Activated CD4-positive, alpha-beta T cell treated with anti-CD3 and anti-CD28 coated beads, Interleukin-10, Interleukin-2, amounts not matched to agents 100 ng/mL and 50 ng/mL, durations not matched to agents 16 hours and 8 hours (primary cell): ENCODE measurements at places on chromosomes 3 and 15.

- DNase-seq = no peak
Measured at GRCh38 chr3:136351351-136351750, 101.2 kb downstream of the PCCB start.

DNA sequence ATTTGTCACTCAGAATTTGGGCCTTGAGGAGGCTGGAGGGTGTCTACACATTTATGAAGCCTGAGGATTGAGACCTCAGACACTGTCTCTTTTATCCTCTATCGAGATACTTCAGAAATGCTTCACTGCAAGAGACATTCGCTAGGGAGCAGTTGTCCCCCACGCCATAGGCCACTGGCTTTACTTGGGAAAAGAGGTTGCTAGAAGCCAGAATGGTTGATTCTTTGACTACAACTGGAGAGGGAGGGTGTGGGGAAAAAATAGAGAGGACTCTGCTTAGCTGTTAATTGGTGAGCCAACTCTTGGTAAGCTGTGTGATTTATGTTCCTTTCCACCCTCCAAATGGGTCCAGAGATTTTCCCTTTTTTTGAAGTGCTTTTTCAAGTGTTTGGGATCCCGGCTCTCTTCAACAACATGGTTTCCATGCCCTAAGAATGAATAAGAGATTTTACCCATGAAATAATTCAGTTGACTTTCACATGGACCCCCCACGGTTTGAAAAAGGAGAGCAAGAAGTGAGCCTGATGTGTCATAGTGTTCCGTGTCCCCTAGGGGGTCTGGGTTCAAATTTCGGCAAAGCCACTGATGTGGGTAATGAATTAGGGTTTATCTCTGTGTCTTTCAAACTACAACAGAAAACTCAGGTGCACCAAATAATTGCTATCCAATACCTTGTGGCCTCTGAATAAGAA, 2.7 kb downstream of the BOC start:
- DNase-seq = no peak

GRCh38 chr3:134464064-134464688, 21.6 kb downstream of the ANAPC13 start:
- no peak for DNase-seq

DNA sequence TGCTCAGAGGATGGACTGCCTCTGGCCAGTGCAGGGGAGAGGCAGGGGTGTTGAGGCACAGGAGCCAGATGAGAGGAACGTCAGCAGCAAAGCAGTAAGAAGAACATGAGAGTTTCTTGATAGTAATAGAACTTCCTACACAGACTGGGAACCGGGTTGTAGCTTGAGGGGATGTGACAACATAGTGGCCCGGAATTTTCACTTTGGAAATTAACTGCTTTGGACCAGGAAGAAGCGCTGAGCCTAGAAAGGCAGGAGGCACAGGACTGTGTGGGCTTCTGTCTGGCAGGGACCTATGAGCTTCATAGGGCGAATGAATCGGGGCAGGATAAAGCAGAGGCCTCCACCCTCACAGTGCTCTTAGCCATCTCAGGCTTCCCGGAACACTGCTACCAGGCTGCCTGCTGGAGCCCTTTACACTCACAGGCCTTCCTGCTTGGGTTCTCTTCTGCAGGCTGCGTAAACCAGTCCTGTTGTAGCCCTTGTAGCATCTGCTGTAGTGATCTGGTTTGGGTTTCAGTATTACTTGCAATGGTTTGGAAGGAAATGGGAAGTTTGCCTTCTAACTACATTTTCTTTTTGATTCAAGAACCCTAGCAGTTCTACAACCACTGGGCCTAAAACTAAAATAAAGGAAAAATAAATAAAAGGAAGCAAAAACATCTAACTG, 3.3 kb upstream of the ADPGK start:
- peak; percentile 73 for DNase-seq

DNA sequence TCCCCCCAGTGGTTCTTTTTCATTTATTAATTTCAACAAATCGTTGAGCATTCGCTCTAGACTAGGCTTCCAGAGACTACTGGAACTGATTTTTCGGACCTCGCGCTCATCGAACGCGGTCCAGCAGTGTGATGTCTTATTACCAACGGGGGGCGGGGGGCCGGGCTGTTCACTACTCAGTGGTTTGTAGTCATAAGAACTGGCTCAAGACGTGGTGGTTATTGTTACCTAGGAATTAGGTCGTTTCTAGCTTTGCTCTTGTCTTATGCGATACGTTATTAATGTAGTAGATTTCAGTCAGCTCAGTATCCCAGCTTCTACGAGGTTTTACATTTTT, 858 bp downstream of the RBM5 start:
- no peak for DNase-seq

DNA sequence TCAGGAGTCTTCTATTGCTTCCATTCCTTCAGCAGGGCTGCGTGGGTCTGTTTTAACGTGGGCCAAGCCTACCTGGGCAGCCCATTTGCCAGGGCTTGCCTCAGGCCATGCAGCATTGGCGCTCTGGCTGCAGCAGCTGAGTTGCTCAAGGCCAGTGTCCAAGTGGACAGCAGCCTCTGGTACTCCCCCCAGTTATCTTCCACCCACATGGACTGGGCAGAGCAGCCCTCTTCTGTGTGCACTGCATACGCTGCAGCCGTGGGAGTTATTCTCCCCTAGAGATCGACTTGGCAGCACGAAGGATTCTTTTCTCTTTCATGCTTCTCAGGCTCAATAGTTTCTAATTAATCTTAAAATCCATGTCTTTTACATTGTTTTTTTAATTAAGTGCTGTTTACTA, 6.9 kb upstream of the CAPN3 start:
- no peak for DNase-seq

DNA sequence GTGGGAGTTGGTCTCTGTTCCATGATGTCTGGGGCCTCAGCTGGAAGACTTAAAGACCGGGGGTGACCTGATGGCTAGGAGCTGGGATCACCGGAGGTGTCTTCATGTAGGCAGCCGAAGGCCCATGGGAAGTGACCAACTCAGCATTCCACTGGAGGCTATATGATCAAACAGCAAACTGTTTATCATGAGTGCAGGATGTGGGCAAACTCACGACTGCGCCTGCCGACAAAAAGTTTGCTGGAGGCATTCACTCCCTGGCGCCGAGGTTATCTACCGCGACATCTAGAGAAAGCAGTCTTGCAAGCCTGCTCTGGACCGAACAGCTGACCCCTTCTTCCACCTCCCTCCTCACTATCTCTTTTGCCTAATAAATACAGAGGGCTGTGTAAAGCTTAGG, 62.7 kb upstream of the NR2C2 start:
- DNase-seq = peak; percentile 37

GRCh38 chr15:82570721-82571508, 30.7 kb upstream of the RPS17 start:
- DNase-seq = no peak

- DNase-seq = peak; percentile 10
Measured at GRCh38 chr3:134374105-134374790, at the start of gene AMOTL2. TSS of gene AMOTL2 (minus strand) at chr3:134374447. CDS start at chr3:134371433, 3,014 bp downstream.

- no peak for DNase-seq
Measured at GRCh38 chr3:72351536-72351935, 496.7 kb downstream of the SHQ1 start.

GRCh38 chr15:45091576-45091975, 22.4 kb downstream of the DUOX2 start:
- DNase-seq = no peak

- DNase-seq = no peak
Measured at GRCh38 chr15:70753101-70753829, 10.1 kb downstream of the UACA start.

- DNase-seq = no peak
Measured at GRCh38 chr3:3307491-3307890, 128.0 kb upstream of the CRBN start.

GRCh38 chr15:40763801-40764628, at the start of gene GCHFR:
TSS of gene GCHFR (plus strand) at chr15:40764068. CDS start at chr15:40764181, 113 bp downstream.
- peak; percentile 78 for DNase-seq

DNA sequence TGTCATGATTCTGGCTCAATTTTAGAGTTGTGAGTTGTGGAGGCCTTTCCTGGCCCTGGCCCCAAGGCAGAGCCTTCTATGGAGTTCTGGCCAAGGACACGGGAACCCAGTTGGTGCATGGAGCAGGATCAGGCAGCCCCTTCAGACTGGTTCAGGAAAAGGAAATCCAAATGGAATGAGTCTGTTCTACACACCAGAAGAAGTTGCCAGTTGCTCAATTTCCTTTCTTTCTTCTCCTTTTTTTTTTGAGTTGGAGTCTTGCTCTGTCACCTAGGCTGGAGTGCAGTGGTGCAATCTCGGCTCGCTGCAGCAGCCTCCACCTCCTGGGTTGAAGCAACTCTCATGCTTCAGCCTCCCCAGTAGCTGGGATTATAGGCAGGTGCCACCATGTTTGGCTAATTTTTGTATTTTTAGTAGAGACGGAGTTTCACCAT, 28.9 kb upstream of the BHLHE40 start:
- no peak for DNase-seq

DNA sequence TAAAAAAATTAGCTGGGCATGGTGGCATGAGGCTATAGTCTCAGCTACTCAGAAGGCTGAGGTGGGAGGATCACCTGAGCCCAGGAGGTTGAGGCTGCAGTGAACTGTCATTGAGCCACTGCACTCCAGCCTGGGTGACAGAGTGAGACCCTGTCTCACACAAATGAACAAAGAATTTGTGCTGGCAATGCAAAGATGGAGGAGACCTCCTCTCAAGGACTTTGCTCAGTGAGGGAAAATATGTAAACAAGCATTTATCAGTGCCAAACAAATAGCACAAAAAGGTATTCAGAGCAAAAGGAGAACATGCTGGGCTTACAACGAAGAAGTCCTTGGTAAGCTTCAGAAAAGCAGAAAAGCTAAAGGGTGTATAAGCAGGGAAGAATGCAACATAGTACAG, 113.1 kb upstream of the UMPS start:
- DNase-seq = no peak

DNA sequence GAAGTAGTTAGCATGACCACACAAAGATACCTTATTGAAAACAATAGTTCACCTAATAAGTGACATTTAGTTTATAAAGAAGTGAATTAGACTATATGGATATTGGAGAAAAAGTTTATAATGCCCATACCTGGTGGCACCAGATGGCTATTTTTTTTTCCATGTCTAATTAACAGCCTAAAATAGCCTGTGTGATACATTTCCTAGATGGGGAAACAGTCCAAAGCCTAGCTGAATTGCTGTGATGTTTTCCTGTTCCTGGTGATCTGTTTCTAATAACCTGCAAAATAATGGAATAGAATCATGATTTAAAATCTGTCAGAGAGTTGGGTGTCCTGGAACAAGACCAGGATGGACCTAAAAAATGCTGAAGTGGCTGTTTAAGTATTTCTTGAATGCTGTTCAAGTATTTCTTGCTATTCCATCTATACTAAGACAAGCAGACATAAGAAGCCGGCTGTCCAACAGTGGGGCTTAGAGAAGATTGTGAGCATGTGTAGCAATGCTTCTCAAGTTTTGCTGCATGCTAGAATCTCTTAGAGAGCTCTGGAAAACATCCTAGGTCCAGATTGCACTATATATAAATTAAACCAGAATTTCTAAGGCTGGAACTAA, 31.3 kb downstream of the LRRC3B start:
- DNase-seq = no peak

DNA sequence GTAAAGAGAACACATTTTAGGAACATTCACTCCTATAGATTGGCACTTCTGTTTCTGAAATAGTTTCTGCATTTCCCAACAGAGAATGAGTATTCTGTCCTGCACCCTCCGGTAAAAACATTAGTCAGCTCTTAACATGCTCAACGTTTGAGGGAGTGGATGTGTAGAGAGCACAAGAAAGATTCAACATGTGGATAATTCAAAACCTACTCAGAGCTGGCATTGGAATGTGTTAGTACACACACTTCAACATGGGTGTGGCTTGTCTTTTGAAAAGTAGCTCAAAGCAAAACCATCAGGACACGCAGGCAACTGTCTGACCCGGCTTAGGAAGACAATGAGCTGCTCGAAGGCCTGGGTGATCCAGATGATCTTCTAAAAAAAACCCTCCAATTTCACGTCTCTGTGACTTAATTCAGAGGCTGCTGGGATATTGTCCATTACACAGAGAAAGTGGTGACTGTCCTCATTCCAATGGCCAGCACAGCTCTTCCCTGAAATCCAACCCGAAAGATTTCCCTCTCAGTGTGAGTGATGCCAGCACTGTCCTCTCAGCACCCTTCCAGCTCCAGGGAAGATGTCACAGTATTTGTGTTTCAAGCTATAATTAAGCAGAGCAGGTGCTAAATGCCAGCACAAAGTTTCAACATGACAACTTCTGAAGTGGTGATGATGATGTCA, 18.1 kb downstream of the FBN1 start:
- DNase-seq = no peak

GRCh38 chr3:149215515-149215914, 6.1 kb downstream of the CP start:
- DNase-seq = no peak

GRCh38 chr3:122932251-122932967, 95.2 kb downstream of the SEMA5B start:
- no peak for DNase-seq

GRCh38 chr3:178508443-178508825, 27.8 kb upstream of the KCNMB2 start:
- DNase-seq = no peak

- DNase-seq = peak; percentile 10
Measured at GRCh38 chr15:41291065-41291631, 41.2 kb downstream of the OIP5 start.

GRCh38 chr3:173886-174285, 22.7 kb upstream of the CHL1 start:
- no peak for DNase-seq

- no peak for DNase-seq
Measured at GRCh38 chr3:126748701-126749546, 44.9 kb downstream of the CHCHD6 start.

DNA sequence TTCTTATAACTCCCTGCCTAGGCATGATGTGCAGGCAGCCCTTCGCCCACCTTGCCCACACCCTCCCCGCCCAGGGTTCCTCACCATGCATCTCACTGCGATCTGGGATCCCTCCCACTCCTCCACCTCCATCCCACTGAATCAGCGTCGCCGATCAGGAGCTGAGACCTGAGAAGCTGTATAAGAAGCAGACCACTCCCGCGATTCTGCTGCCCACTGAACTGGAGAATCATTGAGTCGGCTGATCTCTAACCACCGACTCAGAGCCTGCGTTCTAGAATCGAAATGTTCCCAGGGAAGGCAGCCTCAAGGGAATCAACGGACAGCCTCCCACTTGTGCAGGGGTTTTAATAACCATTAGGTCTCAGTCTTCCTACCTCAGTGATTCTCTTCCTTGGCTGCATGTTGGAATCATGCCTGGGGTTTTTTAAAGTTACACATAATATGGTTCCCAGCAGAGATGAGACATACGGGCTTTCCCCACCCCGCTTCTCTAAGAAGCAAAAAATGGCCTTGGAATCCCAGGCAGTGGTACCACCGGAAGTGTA, 60.2 kb downstream of the TMEM44 start:
- DNase-seq = no peak

- no peak for DNase-seq
Measured at GRCh38 chr15:49606594-49606993, 14.0 kb downstream of the FAM227B start.

GRCh38 chr3:4409971-4410573, 57.0 kb downstream of the SUMF1 start:
- DNase-seq = peak; percentile 78

DNA sequence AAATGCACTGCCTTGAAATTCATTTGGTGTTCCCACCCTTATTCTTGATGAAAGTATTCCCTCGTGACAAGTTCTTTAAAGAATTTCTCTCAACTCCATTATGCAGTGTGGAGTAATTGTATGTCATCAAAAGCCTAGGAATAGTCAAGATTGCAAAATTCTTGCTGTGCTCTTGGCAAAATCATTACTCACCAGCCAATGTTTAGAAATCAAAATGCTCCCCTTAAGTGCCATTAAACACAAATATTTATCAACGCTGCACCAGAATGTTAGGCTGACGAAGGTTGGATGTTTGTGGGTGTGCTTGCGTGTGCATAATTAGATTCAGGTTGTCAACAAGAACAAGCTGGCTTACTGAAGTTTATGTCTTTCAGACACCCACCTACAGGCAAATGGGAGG, 40.5 kb downstream of the SST start:
- no peak for DNase-seq
